ENCODE measurements at places on chromosomes 2 and 18.

- DNase-seq: peak; percentile 94
Measured at GRCh38 chr2:100292022-100292580, 30.2 kb downstream of the LONRF2 start.

DNA sequence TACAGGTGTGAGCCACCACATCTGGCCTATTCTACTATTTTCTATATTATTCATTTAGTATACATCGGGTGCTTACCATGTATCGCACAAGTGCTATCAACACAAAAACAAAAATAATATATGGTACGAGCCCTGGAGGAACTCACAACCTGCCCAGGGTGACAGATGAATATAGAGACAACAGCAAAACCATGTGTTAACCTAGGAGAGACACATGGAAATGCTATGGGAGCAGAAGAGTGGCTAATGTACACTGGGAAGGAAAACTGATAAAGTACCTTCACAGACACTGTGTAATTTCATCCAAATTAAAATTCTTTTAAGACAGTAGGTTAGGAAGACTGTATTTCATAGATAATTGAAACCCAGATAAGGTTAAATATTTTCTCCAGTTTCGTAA is 3.9 kb downstream of the SF3B6 start:
- no peak for DNase-seq

DNA sequence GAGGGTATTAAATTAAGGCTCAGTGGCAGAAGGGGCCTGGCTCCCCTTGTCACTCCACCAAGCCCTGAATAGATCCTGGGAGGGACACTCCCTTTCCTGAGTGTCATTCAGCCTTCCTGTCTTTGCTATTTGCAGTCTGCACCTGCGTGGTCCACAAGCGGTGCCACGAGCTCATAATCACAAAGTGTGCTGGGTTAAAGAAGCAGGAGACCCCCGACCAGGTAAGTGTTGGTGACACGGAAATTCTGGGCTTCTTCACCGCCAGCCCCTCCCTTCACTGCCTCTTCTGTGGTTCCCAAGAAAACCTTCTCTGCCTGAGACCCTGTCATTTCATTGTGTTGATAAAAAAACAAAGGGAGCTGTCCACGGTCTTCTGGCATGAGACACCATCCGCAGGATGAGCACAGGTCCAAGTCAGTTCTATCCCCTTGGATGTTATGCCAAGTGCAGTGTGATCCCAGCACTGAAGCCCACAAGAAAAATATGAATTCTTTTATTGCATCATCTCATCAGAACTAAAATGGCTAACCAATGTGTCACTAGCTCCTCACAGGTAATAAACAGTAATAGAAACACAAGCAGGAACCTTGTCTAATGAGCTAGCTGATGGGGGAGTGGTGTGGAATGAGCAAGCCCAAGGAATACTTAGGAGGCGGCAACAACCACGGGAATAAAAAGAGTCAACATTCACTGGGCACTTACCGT is 316.9 kb upstream of the EPAS1 start:
- DNase-seq: no peak

DNA sequence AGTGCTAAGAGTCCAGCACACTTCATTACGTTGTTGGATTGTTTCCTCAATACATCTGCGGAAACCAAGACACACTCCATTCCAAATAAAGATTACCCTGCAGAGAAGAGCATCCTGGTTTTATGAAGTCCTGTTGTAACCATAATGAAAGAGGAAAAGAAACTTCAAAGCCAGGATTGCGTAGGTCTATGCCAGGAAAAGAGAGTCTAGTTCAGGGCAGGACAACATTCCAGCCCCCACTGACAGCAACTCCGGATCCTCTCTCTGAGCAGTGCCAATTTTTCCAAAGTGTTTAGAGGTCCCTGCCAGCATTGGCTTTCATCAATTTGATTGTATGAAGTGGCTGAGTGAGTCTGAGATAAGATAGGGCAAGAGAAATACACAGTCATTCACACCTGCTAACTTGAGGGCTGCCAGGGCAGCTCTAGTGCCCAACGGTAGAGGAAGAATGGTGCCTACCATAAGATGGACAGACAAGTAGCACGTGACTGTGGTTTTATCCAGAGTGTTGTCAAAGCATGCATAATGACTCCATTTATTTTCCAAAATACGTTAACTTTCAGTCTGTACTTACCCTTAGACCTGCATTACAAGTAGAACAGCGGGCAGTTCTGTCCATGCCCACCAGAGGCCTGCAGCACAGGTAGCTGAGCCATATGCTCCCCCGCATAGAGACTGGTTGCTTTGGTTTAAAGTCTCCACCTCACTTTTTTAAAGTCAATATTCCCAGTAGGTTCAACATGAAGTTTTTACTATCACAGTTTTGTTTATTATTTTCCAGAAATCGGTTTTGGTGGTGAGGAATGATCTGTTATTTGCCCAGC is 23.7 kb downstream of the PIEZO2 start:
- DNase-seq: no peak

- no peak for DNase-seq
Measured at GRCh38 chr2:144183727-144184126, 336.2 kb downstream of the ZEB2 start.

DNA sequence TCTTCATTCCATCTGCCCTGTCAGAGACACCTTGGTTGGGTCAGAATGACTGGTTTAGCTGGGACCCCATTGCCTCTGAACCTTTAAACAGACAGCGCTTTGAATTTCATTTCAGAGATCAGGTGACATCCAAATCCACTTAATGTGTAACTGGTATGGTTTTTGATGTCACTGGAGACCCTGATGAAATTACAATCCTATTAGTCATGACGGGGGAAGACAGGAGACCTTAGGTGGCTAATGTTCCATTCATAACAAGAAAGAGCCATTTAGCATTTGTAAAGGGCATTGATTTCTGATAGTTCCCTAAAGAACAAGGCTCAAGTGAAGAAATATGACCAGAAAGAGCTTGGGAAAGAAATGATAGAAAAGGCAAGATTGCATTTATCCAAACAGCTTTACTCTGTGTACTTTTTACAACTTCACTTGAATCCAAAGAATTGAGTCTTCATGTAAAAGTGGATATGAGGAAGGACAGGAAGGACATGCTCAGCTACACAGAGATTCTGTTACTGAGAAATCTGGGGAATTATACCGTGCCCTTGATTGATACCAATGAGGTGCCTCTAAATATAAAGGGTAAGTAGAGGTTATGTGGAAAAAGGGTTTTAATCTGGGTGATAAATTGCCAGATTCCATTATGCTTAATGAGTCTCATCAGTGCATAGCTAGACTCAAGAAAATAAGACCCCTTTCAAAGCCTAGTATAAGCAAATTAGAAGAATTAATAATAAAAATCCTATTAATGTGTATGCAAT is 198.2 kb downstream of the NCKAP5 start:
- DNase-seq: no peak

DNA sequence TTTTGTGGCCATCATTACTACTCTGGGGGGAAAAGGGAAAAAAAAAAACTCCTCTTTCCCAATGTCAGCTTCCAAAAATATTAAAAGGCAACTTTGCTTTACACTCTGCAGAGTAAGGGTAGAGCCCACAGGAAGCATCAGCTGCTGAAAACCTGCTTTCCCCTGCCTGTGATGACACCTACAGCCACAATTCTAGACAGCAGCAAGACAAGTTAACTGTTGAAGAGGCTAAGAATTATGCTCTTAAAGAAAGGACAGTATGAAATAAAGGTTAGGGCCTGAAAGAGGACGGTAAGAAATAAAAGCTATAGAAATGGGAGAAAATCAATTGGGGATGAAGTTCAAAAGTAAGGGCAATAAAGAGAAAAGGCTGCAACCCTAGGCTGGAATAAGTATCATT is 3.0 kb downstream of the PDE11A start:
- DNase-seq: no peak

DNA sequence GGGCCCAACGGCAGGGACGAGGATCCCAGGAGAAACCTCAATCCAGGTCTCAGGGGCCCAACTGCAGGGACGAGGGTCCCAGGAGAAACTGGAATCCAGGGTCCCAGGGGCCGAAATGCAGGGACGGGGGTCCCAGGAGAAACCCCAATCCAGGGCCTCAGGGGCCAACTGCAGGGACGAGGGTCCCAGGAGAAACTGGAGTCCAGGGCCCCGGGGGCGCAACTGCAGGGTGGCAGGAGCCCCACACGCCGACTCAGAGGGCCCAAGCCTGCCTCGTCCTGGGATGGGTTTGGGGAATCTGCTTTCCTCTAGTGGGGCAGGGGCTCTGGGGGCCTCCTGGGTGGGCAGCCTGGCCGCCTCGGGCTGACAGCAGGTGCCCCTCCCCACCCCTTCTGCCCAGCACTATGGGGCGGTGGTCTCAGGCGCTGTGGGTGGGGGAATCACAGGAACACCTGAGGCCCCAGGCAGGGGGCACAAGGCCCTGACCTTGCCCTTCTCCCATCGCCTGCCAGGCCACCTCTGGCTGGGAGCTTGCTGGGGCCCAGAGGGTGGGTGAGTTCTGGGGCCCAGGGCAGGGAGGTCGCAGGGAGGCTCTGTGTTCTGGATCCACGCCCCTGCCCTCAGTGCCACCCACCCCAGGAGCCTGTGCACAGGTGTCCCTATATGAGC is 7.1 kb downstream of the RTP5 start:
- DNase-seq: no peak

DNA sequence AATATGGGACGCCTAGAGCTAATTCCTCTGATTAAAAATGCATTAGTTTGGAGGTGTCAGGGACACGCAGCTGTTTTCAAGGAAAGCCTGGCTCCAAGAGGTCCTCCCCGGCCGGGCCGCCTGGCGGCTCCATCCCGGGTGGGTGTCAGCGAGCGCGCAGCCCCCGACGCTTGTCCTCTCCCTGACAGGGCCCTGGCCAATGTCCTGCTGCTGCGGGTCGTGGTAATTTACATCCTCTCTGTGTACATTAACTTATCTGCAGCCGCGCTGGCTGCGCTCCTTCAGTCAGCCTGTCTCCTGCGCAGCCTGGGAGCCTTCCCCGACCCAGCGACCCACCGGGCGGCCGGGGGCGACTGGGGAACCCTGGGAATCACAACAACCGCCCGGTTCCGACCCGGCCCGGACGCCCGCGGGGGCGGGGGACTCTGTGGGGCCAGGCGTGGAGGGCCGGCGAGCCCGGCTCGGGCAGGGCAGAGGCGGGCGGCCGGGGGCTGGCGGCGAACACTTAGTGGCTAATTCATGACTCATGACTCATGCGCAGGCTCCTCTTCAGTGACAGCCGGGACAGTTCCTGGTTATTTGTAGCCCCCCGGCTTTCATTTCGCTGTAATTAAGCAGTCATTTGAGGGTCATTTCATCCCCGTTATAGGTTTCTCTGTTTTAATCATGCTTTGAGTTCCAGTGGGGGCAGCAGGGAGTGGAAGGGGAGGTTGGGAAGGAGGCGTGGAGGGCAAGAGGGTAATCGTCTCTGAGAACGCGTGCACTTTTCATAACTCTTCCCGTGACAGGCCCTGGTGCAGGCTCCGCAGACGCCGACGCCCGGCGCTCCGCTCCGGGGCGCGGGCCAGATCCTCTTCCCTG is 141.9 kb upstream of the CTAGE1 start:
- peak; percentile 89 for DNase-seq

Measured in fibroblast of the aortic adventitia (primary cell).